Bronchial epithelial cell (primary cell): ENCODE measurements at places on chromosomes 6 and 20. TPM values are rescaled to one million over a fixed set of nuclear protein-coding genes. Genes with fewer than 3 reads are reported as not detected.

NR2E1 gene
- not detected in 2 replicates for total RNA-seq

ARFRP1 gene
- 49.2 and 55.5 TPM in 2 replicates for total RNA-seq

IER3 gene
- total RNA-seq: 186 and 279 TPM in 2 replicates

MCCD1 gene
- total RNA-seq: not detected in 2 replicates

DDRGK1 gene
- 57.6 and 72.7 TPM in 2 replicates for total RNA-seq

C20orf204 gene
- total RNA-seq: 0.53 and 1.2 TPM in 2 replicates

SEC23B gene
- total RNA-seq: 81.6 and 119 TPM in 2 replicates

IP6K3 gene
- total RNA-seq: under 0.01 and 0.13 TPM in 2 replicates

UBD gene
- not detected in 2 replicates for total RNA-seq

PBOV1 gene
- not detected in 2 replicates for total RNA-seq

RNF114 gene
- total RNA-seq: 28.2 and 67.1 TPM in 2 replicates

RNF39 gene
- total RNA-seq: 1.6 and 1.7 TPM in 2 replicates

COL9A3 gene
- not detected in 2 replicates for total RNA-seq

KHDRBS2 gene
- total RNA-seq: not detected in 2 replicates

TRIM31 gene
- total RNA-seq: 0.13 TPM in 1 of 2 replicates, not detected in the other

BMP7 gene
- total RNA-seq: not detected in 2 replicates

FANCE gene
- total RNA-seq: 41.5 and 46.3 TPM in 2 replicates

RAD21L1 gene
- total RNA-seq: under 0.01 TPM in 1 of 2 replicates, not detected in the other

RHAG gene
- not detected in 2 replicates for total RNA-seq

ENPP4 gene
- total RNA-seq: 0.26 and 1.4 TPM in 2 replicates

SCGN gene
- total RNA-seq: not detected in 2 replicates

TBXT gene
- not detected in 2 replicates for total RNA-seq

KDM1B gene
- 21.1 and 34.1 TPM in 2 replicates for total RNA-seq

TTLL9 gene
- total RNA-seq: under 0.01 TPM in 1 of 2 replicates, not detected in the other

PROKR2 gene
- total RNA-seq: not detected in 2 replicates

IL17A gene
- not detected in 2 replicates for total RNA-seq

FABP7 gene
- total RNA-seq: not detected in 2 replicates

SLC2A10 gene
- 19.2 and 30.2 TPM in 2 replicates for total RNA-seq

KCNB1 gene
- total RNA-seq: not detected in 2 replicates

KIZ gene
- 12.9 and 37.4 TPM in 2 replicates for total RNA-seq

FAXC gene
- total RNA-seq: 3.2 and 5.3 TPM in 2 replicates

PDE7B gene
- under 0.01 and 0.53 TPM in 2 replicates for total RNA-seq

SAPCD1 gene
- total RNA-seq: 1.3 TPM in 2 replicates

HRH3 gene
- total RNA-seq: not detected in 2 replicates

CRISP3 gene
- under 0.01 and 2.4 TPM in 2 replicates for total RNA-seq

SLPI gene
- total RNA-seq: 854 and 2,253 TPM in 2 replicates

SLC12A5 gene
- not detected in 2 replicates for total RNA-seq

SNAP91 gene
- total RNA-seq: under 0.01 TPM in 1 of 2 replicates, not detected in the other
